ENCODE measurements at places on chromosomes 5 and 9. TPM values are rescaled to one million over a fixed set of nuclear protein-coding genes. Genes with fewer than 3 reads are reported as not detected.

HTR4 gene
- total RNA-seq = not detected

OTP gene
- total RNA-seq = not detected

TAF1L gene
- not detected for total RNA-seq

ESM1 gene
- not detected for total RNA-seq

DNA sequence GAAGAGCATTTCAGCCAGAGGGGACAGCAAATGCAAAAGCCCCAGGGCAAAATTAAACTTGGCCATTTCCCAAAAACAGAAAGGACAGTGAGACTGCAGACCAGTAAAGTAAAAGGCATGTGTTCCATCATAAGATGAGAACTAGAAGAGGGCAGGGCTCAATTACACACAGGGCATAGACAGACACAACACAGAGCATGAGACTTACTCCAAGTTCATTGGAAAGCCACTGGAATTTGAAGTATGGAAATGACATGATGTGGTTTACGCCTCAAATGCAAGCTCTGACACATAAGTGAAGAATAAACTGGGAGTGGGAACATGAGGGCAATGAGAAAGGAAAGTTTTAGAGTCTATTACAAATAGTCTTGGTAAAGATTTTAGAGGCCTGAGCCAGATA is 446.6 kb upstream of the GRIA1 start:
- H3K36me3 ChIP-seq = no peaks in the 10 kb centered on the region
- H3K27me3 ChIP-seq = no peaks in the 10 kb centered on the region
- H3K4me1 ChIP-seq = no peaks in the 10 kb centered on the region
- H3K4me3 ChIP-seq = no peak overlapping the region
- no peak overlapping the region for H3K27ac ChIP-seq
- DNase-seq = no peak

- no peaks in the 10 kb centered on the region for H3K27me3 ChIP-seq
- no peaks in the 10 kb centered on the region for H3K36me3 ChIP-seq
- H3K27ac ChIP-seq = peak overlapping the region; percentile 54
- DNase-seq = no peak
- H3K4me3 ChIP-seq = no peak overlapping the region
- H3K4me1 ChIP-seq = peaks cover 56% of the 10 kb centered on the region
These were observed 8.8 kb downstream of the TENT4A start for GRCh38 chr5:6722015-6722414.

DNA sequence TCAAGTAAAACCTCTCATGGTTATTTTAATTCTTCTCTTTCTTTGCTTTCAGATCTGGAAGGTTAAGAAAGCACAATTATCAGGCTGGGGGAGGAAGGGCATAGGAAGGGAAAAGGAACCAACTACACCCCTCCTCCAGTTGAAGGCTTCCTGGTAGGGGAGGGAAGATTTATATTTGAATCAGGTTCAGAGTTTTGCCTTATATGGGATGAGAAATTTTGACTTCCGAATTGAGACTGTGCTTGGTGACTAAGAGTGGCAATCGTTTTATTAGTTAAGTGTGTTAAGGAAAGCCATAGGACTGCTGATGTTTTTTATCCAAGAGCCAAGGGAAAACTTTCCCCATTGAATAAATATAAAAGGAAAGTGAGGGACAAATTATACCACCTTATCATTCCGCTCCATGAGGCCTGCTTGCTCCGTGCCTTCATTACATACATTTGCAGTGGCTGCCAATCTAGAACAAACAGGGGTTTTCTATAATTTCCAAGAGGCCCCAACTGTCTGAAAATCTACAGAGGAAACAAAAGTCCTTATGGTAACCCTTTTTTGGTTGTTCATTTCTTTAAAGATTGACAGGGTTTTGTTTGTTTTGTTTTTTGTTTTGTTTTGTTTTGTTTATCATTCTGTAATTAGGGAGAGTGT is 115.7 kb upstream of the EPB41L4A start:
- no peaks in the 10 kb centered on the region for H3K27me3 ChIP-seq
- no peak overlapping the region for H3K4me3 ChIP-seq
- no peak for DNase-seq
- no peak overlapping the region for H3K27ac ChIP-seq
- no peaks in the 10 kb centered on the region for H3K4me1 ChIP-seq

- H3K4me3 ChIP-seq = no peak overlapping the region
- no peaks in the 10 kb centered on the region for H3K36me3 ChIP-seq
- no peak for DNase-seq
These were observed 44.8 kb upstream of the BNC2 start for GRCh38 chr9:16915126-16915831.

DNA sequence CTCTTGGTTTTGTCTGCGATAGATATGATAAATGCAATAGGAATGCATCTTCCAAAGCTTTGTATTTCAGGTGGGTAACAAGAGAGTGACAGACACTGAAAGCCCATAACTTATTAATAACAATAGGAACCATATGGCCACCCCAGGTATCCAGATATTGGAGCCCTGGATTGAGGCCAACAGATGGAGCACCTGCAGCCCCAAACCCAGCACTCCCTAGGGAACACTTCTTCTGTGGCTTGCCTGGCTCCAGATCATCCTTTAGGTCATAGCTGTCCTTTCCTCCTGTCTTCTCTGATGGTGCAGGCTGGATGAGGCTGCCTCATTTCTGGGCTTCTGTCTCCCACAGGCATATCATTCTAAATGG is 5.0 kb upstream of the IL3 start:
- H3K4me1 ChIP-seq = no peaks in the 10 kb centered on the region
- DNase-seq = no peak
- H3K27ac ChIP-seq = no peak overlapping the region
- H3K36me3 ChIP-seq = no peaks in the 10 kb centered on the region
- no peak overlapping the region for H3K4me3 ChIP-seq

- no peak overlapping the region for H3K27ac ChIP-seq
- no peaks in the 10 kb centered on the region for H3K27me3 ChIP-seq
- peaks cover 21% of the 10 kb centered on the region for H3K4me1 ChIP-seq
These were observed 13.5 kb upstream of the GNA14 start for GRCh38 chr9:77661566-77662085.

- H3K4me3 ChIP-seq = no peak overlapping the region
- no peaks in the 10 kb centered on the region for H3K27me3 ChIP-seq
- H3K4me1 ChIP-seq = peaks cover 66% of the 10 kb centered on the region
- no peak for DNase-seq
These were observed 5.3 kb upstream of the FAM120AOS start for GRCh38 chr9:93458712-93459111.

DNA sequence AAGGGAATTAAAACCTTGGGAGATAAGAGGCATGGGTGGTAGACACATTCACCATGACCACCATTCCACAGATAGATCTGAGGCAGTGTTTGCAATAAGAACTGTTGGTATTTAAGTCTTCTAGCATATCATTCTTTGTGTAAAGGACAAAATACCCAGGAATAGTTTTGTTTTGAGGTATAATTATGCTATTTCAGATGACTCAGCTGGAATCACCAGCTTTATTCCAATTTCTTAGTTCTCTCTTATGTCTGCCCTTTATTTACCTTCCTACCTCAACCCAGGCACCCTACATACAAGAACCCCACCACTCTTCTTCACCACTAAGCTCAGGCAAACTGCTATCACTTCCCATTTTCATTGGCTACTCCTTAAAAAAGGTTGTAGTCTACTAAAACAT is 94.7 kb upstream of the TRIO start:
- H3K4me1 ChIP-seq = no peaks in the 10 kb centered on the region
- no peak overlapping the region for H3K4me3 ChIP-seq

- no peaks in the 10 kb centered on the region for H3K27me3 ChIP-seq
- DNase-seq = no peak
- no peaks in the 10 kb centered on the region for H3K36me3 ChIP-seq
These were observed 30.6 kb downstream of the ZNF169 start for GRCh38 chr9:94289691-94290090.

GRCh38 chr9:131481441-131482342 is 21.0 kb upstream of the POMT1 start:
- H3K36me3 ChIP-seq = peaks cover 61% of the 10 kb centered on the region
- no peaks in the 10 kb centered on the region for H3K4me1 ChIP-seq
- H3K27ac ChIP-seq = no peak overlapping the region
- H3K4me3 ChIP-seq = no peak overlapping the region

DNA sequence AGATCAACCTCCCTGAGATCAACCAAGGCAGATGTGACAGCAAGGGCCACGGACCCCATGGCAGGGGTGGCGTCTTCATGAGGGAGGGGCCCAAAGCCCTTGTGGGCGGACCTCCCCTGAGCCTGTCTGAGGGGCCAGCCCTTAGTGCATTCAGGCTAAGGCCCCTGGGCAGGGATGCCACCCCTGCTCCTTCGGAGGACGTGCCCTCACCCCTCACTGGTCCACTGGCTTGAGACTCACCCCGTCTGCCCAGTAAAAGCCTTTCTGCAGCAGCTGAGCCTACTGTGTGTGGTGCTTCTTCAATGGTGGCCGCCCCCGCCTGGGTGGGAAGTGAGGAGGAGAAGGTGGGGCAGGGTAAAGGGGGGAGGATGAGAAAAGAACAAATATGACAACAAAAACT is 8.3 kb downstream of the GPX3 start:
- no peak for DNase-seq
- no peaks in the 10 kb centered on the region for H3K27me3 ChIP-seq
- H3K36me3 ChIP-seq = peaks cover 30% of the 10 kb centered on the region
- no peak overlapping the region for H3K4me3 ChIP-seq
- no peak overlapping the region for H3K27ac ChIP-seq

GRCh38 chr9:83043597-83043996 is 19.3 kb downstream of the RASEF start:
- no peak overlapping the region for H3K4me3 ChIP-seq
- H3K36me3 ChIP-seq = no peaks in the 10 kb centered on the region
- no peaks in the 10 kb centered on the region for H3K27me3 ChIP-seq
- H3K27ac ChIP-seq = no peak overlapping the region

DNA sequence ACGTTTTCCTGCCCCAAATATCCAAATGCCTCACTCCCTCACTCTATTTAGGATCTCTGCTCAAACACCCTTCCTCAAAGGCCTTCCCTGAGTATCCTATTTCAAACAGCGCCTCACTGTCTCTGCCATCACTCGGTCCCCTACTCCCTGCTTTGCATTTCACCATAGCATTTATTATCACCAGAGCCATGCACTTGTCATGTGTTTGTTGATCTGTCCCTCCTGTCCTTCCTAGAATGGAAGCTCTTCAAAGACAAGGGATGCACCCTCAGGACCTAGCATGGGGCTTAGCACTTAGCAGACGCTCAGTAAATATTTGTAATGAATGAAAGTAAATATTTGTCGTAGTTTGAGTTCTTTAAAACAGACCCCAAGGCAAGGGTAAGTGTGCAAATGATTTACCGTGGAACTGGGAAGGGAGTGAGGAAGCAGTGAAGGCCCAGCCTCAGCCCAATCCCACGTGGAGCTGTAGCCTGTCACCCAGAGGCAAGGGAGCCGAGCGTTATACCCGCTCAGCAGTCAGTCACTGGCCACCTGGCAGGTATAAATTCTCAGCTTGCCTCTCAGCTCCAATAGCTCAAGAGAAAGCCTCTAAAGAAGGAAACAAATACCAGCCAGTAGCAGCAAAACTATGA is 97.7 kb upstream of the KIF2A start:
- DNase-seq = no peak
- H3K36me3 ChIP-seq = no peaks in the 10 kb centered on the region
- no peak overlapping the region for H3K4me3 ChIP-seq

DNA sequence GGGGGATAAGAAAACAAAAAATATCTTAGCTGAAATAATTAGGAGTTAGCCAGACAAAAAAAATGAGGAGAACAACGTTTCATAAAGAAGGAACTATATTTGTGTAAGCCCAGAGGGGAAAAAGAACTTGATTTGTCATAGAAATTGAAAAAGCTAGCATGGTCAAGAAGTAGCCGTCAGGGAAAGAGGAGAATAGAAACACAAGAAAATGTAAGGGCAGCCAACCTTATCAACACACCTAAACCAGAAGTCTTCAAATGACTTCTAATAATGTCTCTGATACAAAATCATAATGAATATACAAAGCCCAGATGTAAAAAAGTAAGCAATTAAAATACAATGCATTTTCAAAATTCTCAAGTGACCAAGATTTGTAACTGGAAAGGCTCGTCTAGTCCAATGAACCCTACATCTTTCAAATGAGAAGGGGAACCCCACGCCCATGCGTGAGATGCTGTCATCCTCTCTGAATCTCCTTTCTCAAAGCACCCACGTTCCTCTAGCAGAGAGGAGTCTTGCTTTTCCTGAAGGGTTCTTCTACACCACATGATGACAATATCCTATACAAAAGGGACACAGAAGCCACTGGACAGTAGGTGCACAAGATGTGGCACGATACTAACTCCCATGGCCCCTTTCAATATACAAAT is 103.7 kb downstream of the ARL15 start:
- no peak overlapping the region for H3K27ac ChIP-seq
- peaks cover 5% of the 10 kb centered on the region for H3K27me3 ChIP-seq
- no peaks in the 10 kb centered on the region for H3K4me1 ChIP-seq
- no peak overlapping the region for H3K4me3 ChIP-seq

DNA sequence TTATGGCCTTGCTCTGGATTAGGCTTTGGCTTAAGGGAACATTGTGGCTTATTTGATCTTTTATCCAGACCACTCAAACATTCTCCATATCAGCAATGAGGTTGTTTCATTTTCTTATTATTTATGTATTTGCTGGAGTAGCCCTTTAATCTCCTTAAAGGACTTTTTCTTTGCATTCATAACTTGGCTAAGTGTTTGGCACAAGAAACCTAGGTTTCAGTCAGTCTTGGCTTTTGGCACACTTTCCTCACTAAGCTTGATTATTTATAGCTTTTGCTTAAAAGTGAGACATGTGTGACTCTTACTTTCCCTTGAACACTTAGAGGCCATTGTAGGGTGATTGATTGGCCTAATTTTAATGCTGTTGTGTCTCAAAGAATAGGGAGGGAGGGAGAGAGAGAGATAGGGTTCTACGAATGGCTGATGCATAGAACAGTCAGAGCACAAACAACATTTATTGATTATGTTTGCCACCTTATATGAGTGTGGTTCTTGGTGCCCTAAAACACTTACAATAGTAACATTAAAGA is 2265.3 kb upstream of the C9orf72 start:
- no peak overlapping the region for H3K4me3 ChIP-seq
- H3K27me3 ChIP-seq = no peaks in the 10 kb centered on the region
- H3K36me3 ChIP-seq = no peaks in the 10 kb centered on the region

- H3K27ac ChIP-seq = no peak overlapping the region
- no peak for DNase-seq
- H3K4me3 ChIP-seq = no peak overlapping the region
- H3K36me3 ChIP-seq = no peaks in the 10 kb centered on the region
These were observed 291.8 kb upstream of the ACTBL2 start for GRCh38 chr5:57774439-57774838.

DNA sequence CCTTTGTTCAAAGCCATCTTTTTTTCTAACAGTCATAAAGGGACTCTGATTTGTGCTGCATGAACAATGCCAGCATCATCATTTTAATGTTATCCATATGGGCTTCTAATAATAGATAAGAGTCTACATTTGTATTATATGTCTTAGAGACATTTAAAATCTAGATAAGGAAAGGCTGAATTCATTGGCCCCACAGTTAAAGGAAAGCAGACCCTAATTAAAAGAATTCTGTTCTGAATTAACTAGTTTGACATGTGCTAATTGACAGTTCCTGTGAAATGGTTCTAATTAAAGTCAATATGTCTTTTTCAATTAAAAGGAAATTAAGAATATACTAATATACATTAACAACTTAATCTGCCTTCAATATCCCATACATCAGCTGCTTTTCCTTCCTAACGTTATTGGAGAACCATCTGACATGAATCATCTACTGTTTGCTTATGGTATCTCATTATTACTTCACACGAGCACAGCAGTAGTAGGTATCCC is 104.7 kb downstream of the NR2F1-AS1 start:
- no peak for DNase-seq
- H3K27me3 ChIP-seq = no peaks in the 10 kb centered on the region
- H3K36me3 ChIP-seq = no peaks in the 10 kb centered on the region
- no peaks in the 10 kb centered on the region for H3K4me1 ChIP-seq
